ENCODE measurements at places on chromosomes 6 and 20.

DNA sequence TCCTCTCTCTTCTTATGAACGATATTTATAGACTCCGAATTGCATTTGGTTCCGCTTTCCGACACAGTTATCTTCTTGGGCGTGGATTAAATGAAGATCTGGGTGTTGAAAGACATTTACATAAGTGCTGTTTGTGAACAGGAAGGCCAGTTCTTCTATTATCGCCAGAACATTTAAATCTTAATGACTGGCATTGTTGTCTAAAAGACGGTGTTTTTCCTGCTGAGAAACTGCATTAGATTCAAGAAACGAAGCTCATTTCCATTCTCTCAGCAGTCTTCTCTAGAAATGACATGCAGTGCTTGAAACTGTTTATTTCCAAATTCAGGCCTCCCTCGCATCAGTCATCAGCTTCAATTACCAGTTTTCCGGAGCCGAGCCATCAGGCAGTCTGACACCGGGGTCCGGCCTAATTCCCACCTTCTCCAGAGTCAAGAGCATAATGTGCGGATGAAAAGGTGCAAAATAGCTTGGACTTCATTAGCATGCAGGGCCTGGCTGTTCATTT, 16.0 kb downstream of the LINC00237 start:
- no peak for DNase-seq

GRCh38 chr20:50303573-50304500, 113.2 kb downstream of the CEBPB start:
- DNase-seq, result peak; percentile 81

- no peak for DNase-seq
Observed at GRCh38 chr6:41675992-41676391, 37.7 kb downstream of the MDFI start.

GRCh38 chr6:138443979-138444378, 40.0 kb downstream of the HEBP2 start:
- DNase-seq, result no peak

DNA sequence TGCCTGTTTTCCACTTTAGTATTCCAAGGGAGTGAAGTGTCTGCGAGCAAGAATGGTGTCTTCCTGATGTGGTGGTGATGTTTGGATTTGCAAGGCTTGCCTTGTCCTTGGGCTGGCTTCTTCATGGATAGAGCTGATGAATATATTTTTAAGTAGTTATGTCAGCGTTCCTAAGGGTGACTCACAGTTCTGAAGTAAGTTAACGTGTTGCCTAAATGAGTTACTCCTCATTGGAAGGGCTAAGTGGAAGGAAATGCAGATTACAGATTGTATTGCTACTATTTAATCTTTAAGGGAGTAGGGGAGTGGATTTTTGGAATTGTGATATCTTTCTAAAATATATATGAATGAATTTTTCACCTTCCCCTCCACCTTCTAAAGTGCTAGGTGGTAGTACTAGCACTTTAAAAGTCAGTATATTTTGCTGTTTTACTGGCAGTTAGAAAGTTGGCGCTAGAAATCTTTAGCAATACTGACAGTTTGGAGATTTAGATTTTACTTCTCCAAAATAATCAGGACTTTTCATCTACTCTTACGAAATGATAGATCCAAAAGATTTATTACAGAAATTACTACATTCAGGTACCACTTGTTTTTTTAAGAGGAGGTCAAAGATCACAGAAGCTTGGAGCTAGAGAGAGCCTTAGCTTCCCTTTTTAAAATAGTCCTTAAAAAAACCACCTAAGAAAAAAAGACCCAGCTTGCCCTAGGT, 197.4 kb downstream of the JARID2 start:
- peak; percentile 66 for DNase-seq

GRCh38 chr20:46563860-46564221, 13.4 kb upstream of the OCSTAMP start:
- DNase-seq, result no peak

DNA sequence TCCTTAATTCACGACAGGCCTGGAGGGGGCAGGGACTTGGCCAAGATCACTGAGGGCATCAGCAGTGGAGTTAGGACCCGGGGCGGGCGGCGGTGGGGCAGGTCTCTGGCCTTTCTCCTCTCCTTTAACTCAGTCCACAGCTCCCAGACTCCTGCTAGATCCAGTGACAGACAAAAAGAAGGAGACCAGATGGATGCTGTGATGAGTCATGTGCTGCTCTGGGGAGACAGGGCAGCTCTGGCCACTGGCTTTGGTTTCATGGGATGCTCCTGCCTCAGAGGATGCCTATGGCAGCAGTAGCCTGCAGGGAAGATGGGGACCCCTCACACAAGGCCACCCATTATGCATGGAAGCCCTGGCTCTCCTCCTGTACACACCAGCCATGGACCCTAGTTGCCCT, 20.5 kb downstream of the EPB41L1 start:
- no peak for DNase-seq

DNA sequence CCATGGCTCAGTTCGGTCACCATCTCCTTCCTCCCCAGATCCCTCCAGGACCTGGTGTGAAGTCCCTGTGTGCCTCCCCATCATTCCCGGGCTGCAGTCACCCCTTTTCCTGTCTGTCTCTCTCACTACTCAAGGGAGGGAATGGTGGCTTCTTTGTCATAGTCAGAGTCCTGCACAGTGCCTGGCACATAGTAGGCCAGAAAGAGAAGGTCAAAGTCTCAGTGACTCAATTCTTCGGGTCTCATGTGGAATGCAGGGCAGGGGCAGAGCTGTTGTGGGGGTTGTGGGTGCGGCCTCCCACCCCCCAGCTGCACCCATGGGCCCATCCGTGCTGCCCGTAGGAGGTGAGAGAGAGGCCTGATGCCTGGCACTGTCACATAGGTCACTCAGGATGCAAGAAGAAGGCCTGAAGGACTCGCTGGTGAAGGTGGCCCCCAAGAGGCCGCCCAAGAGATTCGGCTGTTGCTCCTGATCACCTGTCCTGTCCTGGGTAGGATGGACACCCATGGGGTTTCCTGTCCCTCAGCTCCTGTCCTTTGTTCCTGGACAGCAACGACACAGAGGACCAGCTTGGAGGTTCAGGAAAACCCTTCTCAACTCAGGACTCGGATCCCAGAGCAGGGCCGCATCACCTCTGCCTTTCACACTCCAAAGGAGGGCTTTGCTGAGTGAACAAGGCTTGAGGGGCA, 34.1 kb downstream of the RAB44 start:
- DNase-seq, result no peak

DNA sequence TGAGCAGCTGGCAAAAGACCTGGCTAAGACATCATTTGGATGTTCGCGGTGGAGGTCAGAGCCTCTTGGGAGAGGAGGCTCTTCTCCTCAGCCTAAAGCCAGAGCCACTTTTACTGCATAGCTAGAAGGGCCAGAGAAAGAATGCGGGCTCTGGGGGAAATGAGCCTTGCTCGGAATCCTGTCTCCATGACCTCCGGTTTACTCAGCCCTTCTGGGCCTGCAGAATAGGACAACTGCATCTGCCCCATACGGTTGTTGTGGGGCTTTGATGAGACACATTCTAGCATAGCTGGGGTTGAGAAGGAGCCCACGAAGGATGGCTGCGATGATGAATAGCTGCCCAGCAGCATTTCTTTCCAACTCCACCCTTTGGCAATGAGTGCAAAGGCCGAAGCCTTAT, 115.0 kb upstream of the SLC22A23 start:
- DNase-seq, result no peak

- DNase-seq, result peak; percentile 62
Observed at GRCh38 chr20:32823078-32823477, 3.3 kb downstream of the MAPRE1 start.

- no peak for DNase-seq
Observed at GRCh38 chr6:36769183-36769675, 70.0 kb downstream of the CPNE5 start.

- no peak for DNase-seq
Observed at GRCh38 chr6:34045771-34046170, 100.1 kb downstream of the GRM4 start.

- DNase-seq, result no peak
Observed at GRCh38 chr6:130163266-130163665, 59.5 kb downstream of the SAMD3 start.

DNA sequence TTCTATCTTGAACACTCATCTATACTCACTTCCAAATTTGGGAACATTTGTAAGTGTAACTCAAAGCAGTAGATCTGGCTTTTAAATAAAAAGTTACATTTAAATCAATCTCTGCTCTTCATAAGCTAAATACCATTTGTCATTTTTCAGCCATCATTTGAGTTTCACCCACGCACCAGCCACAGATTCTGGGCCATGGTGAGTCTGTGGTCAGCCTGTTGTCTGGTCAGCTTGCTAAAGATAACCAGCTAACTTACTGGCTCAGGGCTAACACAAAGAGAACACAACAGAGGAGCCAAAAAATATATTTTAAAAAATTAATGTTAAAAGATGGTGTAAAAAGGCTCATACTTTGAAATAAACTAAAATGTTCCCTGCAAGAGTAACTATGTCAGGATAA, 181.3 kb downstream of the KIF6 start:
- DNase-seq, result no peak

- DNase-seq, result no peak
Observed at GRCh38 chr6:143695130-143695968, 17.6 kb downstream of the PHACTR2 start.

DNA sequence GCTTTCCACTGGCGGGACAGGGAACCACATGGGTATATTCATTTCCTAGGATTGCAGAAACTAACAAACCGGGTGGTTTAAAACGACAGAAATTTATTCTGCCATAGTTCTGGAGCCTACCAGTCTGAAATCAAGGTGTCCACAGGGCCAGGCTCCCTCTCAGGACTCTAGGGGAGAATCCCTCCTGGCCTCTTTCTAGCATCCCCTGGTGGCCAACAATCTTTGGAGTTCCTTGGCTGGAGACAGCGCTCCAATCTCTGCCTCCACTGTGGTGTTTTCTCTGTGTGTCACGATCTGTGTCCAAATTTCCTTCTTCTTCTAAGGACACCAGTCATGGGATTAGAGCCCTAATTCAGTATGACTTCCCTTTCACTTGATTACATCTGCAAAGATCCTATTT, 95.0 kb downstream of the SCML4 start:
- no peak for DNase-seq

GRCh38 chr6:129130959-129131681, 248.2 kb downstream of the LAMA2 start:
- peak; percentile 66 for DNase-seq

GRCh38 chr20:24785141-24786110, 163.6 kb upstream of the CST7 start:
- DNase-seq, result no peak

GRCh38 chr6:148780918-148781436, 34.1 kb downstream of the UST start:
- DNase-seq, result no peak

GRCh38 chr6:33609528-33609927, 11.6 kb upstream of the ITPR3 start:
- no peak for DNase-seq

GRCh38 chr6:49634836-49635218, 1.8 kb downstream of the RHAG start:
- DNase-seq, result no peak

- no peak for DNase-seq
Observed at GRCh38 chr6:110283657-110284056, 74.5 kb downstream of the METTL24 start.

DNA sequence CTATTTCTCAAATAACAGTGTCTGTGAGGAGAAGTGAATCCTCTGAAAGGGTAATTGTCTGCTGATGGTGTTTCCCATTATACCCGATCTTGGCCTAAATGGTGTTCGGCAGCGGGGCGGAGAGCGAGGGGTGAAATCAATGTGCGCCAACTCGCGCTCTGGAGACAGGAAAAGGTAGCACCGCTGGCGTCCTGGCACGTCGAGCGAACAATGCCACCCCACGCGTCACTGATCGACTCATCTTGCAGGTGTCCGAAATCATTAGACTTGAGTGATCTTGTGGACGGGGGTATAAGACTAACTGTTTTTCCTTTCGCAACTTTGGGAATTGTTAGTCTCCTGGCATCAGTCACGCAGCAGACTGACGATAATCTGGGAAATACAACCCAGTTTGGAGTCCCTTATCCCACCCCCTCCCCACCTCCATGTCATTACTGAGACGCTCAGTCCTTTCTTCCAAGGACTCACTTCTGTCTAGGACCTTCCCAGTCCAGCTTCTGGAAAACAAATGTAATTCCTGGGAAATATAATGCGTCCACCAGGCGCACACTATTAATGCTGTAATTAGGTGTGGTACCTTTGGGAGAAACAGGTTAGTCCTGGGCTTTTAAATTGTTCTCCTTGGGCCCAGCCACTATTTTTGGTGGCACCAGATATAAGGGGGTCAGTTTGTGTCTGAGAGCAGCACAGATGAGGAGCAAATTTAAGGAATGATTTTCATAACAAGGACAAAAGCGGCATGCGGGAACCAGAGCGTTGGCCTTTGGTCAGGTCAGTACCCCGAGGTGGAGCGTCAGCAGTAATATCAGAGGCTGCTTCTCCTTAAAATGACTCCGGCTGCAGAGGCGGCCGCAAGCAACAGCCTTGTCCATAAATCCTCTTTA, 2.3 kb downstream of the LINC00237 start:
- no peak for DNase-seq

GRCh38 chr6:142692942-142693341, 252.0 kb downstream of the HIVEP2 start:
- peak; percentile 84 for DNase-seq

GRCh38 chr6:76752841-76753240, 680.4 kb upstream of the IMPG1 start:
- no peak for DNase-seq

DNA sequence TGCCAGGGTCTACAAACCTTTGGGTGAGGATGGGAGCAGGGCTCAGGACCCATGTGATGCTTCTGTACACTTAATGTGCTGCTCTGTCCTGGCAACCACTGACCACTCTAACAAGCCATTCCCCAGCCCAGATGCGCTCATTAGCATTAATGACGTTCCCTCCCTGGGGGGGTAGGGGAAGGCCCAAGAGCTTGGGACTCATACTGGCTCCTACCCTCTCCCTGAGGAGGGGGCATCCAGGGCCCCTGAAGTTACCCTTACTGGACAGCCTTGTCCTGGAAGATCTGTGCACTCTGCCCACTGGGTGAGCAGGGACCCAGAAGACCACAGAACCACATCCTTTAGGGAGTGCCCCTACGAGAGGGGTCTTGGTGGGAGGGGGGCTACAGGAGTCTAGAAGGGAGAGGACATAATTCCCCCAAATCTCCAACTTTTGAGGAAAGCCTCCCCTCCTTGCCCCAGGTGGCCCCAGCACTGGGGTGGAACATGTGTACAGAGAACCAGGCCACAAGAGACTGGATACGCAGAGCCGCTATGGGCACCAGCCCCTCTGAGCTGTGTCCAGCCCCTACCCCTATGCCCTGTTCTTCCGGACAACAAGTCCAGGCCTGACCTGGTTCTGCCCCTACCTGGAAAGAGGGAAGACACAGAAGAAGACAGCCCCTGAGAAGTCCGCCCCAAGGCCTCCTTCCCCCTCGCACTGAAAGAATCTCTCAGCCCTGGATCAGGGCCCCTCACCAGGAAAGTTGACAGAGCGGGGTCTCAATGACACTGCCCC, 1.4 kb downstream of the TEAD3 start:
- no peak for DNase-seq

DNA sequence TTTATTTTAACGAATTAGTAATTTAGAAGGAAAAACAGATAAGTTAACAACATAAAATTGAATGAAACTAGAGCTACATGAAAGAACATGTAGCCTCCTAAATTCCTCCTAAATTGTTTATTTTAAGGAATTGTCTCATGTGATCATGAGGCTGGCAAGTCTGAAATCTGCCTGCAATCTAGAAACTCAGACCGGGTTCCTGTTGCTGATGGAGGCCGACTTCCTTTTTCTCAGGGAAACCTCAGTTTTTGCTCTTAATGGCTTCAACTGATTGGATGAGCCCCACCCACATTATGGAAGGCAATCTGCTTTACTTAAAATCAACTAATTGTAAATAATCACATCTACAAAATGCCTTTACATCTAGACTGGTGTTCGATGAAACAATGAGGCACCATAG, 267.6 kb upstream of the PRND start:
- DNase-seq, result no peak

- DNase-seq, result no peak
Observed at GRCh38 chr6:7392402-7392801, 2.8 kb downstream of the RIOK1 start.

Data from skeletal muscle cell (primary cell).